ENCODE measurements at places on chromosomes 4 and X.
A peak's percentile ranks its signal among the peaks of the same experiment; 100 is the strongest.

DNA sequence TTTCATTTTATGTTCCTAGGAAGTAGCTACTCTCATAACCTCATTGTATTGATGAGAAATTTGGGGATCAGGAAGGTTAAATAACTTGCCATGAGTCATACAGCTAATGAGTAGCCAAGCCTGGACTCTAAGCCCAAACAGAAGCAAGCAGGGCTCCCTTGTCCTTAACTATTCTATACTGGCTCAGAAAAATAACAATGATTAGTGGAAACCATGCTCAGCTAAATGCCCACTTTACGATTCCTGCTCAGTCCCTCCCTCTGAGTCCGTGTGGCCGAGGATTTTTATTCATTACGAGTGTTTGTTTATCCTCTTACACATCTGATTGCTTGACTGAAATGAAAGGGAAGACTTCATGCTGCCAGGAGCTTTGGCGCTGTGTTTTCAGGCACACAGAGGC, 100.9 kb downstream of the SLC34A2 start:
- no peak for DNase-seq

- DNase-seq: no peak
Measured at GRCh38 chrX:56744996-56745395, 16.0 kb downstream of the NBDY start.

GRCh38 chrX:48514126-48514806, 5.5 kb downstream of the PORCN start:
- DNase-seq: no peak

DNA sequence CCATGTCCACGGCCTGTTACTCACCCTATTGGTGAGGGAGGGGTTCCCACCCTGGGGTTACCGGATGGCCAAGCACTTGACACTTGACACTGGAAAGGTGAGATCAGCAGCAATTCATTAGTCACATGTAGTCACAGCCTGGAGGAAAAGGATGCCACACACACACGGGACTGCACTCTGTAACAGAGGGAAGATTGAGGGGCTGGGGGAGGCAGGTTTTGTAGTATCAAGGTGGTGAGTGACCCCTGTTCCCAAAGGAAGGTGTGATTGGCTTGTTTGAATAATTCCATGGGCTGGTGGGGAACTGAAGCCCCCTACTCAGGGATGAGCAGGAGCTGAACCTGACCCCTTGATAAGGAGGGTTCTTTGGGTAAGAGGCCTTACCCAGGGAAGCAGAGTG, 96.0 kb upstream of the HELT start:
- no peak for DNase-seq

DNA sequence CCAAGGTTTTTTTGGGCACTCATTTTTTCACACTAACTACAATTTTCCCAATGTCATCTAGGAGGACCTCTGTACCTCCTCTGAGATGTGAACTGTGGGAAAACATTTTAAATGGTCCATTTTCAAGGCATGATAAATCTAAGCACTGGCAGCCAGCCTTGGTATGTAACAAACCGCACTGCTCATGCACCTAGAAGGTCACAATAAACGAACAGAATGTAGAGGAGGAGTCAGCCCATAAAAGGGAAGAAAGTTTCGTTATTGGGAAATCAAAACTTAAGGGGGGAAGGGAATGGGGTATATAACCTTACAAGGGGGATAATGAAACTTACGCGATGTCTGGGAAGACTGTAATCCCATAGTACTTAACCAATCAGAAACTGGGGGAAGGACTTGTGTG, 16.4 kb downstream of the COX18 start:
- DNase-seq: no peak

DNA sequence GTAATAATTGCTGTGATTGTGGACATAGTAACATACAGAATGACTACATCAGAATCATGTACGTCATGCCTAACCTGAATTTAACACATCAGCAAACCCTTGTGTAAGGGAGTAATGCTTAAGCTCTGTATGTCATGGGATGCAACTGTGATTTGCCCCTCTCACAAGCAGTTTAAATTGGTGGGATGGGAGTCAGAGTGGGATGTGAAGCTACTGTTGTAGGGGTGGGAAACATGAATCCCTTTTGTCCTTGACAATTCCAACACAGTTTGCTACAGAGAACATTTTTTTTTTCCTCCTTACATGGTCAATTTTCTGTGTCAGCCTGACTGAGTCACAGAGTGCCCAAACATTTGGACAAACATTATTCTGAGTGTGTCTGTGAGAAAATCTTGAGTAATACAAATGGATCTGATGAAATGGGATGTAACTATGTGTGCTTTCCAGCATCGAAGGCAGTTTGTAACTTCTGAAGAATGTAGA, 392.8 kb downstream of the GPM6A start:
- DNase-seq: no peak

- no peak for DNase-seq
Measured at GRCh38 chrX:22803353-22803752, 196.4 kb upstream of the DDX53 start.

GRCh38 chr4:101066626-101067170, 280.6 kb downstream of the PPP3CA start:
- DNase-seq: no peak

DNA sequence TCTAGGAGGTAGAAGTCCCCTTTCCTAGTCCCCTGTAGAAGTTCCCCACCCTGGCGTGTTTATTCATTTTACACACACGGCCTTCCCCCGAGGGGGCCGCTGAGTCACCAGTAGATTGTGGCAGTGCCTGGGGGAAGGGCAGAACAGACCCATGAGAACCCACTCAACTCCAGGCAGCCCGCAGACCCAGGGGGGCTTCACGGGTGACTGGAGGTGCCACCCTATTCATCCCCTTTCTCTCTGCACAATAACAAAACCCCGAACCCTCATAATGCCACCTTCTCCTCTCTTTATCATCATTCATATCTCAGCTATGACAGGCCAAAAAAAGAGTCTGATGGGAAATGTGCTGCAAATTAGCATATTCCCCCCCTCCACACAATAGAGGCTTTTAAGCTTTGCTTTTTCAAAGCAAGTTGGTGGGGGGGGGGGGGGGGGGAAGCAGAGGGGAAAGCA, 20.4 kb upstream of the GPM6B start:
- DNase-seq: no peak

- DNase-seq: no peak
Measured at GRCh38 chrX:86711531-86712180, 563.4 kb downstream of the DACH2 start.

DNA sequence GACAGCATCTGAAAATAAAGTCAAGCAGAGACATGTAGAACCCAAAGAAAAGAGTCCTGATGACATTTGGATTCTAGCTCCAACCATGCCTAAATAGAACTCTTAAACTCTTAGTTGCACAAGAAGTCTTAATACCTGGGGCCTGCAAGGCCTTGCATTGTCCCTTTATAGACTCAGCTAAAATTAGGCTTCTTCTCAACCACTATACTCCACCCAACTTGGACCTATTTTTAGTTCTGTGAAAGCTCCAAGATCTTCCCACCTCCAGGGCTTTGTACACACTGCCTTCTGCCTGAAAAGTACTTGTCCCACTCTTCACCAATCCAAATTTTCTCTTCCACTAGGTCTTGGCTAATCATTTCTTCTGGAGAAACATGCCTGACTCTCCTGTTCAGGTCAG, 36.5 kb downstream of the PLK4 start:
- no peak for DNase-seq

DNA sequence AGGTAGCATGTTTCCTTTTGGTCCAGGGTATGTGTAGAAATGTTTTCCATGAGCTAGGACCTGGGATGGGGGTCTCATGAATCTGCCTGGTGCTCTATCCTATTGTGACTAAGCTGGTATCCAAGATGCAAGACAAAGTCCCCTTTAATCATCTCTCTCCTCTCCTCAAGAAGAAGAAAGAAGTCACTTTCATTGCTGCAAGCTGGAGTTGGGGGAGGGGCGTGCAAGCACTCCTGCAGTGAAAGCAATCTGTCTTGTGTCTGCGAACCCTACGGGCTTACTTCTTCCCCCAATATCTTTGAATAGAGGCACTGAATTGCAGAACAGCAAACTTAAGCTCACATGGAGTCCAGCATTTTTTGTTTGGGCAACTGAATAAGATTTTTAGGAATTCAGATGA, 27.2 kb upstream of the GRPR start:
- DNase-seq: no peak

DNA sequence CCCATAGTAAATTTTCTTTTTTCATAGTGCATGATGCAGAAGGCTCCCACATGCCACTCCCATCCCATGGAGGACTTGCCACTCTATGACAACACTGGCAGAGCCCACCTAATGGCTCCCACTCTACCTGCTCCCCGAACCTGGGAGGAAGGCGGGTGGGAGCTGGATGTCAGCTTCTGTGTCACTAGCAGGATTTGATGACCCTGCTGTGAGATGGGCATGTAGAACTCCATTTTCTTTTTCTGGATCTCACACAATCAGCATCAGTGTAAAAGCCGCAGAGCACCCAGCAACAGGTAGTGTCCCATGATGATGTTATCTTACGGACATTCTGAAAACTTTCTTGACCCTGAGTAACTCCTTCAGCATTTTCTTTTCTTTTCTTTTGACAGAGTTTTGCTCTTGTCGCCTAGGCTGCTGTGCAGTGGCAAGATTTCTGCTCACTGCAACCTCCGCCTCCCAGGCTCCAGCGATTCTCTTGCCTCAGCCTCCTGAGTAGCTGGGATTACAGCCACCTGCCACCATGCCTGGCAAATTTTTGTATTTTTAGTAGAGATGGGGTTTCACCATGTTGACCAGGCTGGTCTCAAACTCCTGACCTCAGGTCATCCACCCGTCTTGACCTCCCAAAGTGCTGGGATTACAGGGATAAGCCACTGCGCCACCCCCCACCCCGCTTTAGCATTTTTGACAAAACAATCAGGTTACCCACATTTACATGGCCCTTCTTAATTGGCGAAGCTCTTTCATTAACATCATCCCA, 15.0 kb upstream of the ADH1A start:
- DNase-seq: no peak

GRCh38 chrX:136619899-136620505, 28.0 kb upstream of the CD40LG start:
- no peak for DNase-seq

DNA sequence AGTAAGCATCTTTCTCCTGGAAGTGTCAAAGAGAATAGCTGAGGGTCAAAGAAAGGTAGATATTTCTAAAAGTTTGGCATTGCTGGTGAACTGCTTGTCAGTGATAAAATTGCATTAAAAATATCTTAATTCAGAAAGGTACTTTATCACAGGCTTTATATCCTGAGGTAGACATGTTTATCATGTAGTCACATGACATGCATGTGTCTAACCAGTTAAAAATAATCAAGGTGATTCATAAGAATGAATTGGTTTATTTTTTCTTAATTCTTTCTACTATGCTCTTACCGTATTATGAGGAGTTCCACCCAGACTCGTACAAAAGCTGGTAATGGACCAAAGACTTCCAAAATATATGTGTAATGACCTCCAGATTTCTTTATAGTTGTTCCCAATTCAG, 6.1 kb downstream of the SLC7A11 start:
- DNase-seq: no peak

- DNase-seq: no peak
Measured at GRCh38 chr4:45036677-45037076, 310.3 kb upstream of the GNPDA2 start.

DNA sequence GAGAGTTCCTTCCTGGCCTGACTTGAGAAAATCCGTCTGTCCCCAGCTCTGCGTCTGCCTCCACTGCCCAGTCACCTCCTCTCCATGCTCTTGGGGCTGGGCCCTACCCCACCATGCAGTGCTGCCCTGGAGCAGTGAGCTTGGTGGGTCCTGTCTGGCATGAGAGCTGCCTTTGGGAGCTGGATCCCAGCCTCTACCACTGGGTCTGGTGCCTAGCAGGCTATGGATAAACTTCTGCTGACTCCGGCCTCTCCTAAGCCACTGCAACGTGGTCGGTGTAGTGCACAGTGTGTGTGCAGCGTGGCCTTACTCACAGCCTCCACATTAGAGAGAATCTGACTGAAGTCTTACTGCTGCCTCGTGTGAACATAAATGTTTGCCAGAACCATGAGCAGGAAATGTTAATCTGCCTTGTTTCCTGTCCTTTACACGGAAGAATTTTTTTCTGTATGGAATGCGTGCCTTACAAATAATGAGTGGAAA, 47.6 kb downstream of the HTT start:
- peak; percentile 37 for DNase-seq

DNA sequence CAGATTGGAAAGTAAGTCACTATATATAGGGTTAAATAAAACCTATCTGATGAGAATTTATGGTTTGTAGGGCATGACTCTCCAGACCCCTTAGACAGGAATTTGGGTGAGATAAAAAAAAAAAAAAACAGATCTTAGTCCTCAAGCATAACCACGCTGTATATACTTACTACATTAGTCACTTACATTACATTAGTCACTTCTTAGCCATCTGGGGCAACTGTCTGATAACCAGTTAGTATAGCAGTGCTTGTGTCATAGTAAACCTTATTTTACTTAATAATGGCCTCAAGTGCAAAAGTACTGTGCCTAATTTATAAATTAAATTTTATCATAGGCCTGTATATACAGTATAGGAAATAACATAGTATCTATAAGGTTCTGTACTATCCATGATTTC, 60.2 kb upstream of the RPS6KA6 start:
- DNase-seq: no peak

- DNase-seq: no peak
Measured at GRCh38 chrX:150150076-150150779, 211.9 kb upstream of the EOLA2 start.

- no peak for DNase-seq
Measured at GRCh38 chr4:24568425-24568824, 15.9 kb downstream of the DHX15 start.

GRCh38 chr4:76457885-76458284, 22.9 kb downstream of the SHROOM3 start:
- no peak for DNase-seq

- DNase-seq: no peak
Measured at GRCh38 chr4:141647966-141648365, 11.6 kb downstream of the IL15 start.

- no peak for DNase-seq
Measured at GRCh38 chr4:170374770-170375169, 285.0 kb upstream of the AADAT start.

GRCh38 chr4:79935274-79935673, 137.8 kb downstream of the ANTXR2 start:
- peak; percentile 3 for DNase-seq

DNA sequence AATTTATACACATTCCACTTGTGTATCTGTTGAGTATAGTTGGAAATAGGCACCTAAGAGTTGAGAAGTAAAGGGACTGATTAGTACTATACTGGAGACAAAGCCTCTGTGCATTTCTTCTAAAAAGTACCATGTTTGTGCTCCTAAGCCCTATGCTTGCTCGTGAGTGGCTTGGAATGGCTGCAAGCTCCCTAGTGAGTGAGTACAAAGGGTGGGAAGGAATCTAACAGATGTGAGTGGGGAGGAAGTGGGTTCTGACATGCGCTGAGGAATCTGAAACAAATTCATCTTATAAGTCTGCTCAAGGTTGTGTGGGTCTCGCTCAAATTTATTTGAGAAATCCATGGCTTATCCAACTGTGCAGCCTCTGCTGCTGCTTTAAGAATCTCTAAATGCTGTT, 13.3 kb downstream of the SPCS3 start:
- no peak for DNase-seq

All from right kidney (tissue), 9 donors.